Omental fat pad (tissue), 4 donors: ENCODE measurements at places on chromosomes 7 and 10.

- DNase-seq = no peak
Measured at GRCh38 chr7:111796671-111797070, 234.4 kb upstream of the IMMP2L start.

DNA sequence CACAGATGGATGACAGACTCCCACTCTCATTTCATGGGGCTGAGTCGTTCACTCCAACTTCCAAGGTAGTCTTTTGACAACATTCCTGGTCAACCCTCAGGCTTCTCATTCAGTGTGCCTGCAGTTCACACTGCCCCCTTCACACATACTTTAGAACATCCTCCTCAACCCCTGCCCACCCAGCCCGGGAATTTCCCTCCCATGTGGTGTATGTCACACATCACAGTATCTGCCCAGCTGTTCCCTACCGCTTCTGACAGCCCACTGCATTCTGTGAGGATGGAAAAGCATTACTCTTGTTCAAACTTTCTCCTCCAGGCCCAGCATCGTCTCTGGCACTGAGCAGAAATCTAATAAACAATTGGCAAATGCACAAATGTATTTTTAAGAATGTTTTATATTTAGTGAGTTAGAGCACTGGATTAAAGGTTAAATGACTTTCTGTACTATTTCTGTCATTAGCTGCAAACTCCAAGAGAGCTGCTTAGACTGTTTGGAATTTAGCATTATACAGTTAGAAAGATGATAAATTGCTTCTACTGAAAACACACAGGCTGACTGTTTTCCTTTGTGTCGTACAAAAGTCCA lies 110.4 kb downstream of the SFMBT2 start:
- no peak for DNase-seq

DNA sequence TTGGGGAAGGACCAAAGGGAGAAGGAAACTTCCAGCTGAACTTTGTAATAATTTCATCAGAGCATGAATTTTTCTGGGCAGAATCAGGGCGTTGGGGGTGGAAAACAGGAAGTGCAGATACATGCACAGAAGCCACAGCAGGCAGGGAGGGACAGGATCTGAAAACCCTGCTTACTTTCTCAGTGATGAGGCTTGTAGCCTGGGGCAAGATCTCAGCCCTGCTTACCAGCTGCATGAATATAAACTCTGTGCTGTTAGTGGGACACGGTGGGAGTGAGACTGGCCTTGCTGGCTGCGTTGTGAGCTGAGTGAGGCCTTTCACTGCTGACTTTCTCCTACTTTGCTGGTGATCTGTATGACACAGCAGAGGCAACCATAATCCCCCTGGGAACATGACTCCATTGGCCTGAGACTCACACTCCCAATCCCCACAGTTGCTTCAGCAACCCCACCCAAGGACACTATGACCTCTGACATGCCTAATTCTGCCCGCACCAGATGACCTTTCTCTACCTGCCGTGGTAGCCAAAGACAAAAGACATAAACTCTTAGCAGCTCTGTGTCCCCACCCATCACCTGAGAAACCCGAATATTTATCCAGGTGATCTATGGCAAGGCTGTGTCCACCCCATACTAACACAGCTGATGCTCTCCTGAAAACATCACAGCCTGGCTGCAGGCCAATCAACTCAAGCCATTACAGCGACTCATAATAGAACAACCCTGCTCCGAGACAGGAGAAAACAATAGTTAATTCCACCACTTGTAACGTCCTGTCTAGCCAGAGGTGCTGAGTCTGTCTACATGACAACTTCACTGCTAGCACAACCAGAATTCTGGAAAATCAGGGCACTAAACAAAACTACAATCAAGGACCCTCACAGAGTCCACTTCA lies 190.7 kb upstream of the CHRM2 start:
- no peak for DNase-seq

- no peak for DNase-seq
Measured at GRCh38 chr10:101450277-101451080, 96.5 kb downstream of the BTRC start.

DNA sequence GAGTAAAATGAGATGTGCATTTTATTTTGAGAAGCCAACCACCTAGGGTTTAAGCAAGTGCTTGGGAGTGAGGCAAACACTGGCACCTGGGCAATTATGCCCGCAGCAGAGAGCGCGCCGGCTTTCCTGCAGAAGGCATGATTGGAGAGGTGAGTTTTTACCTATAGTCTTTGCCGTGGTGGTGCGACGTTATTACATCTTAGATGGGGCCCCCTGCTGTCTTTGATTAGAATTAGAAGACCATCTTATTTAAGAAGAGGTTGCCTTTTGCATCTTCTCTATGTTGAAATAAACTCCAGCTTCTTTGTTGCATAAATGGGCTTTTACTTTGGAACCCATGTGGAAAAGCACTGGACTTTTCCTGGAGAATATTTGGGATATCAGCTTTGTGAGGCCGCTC lies 409.5 kb downstream of the GLRX3 start:
- DNase-seq = no peak

DNA sequence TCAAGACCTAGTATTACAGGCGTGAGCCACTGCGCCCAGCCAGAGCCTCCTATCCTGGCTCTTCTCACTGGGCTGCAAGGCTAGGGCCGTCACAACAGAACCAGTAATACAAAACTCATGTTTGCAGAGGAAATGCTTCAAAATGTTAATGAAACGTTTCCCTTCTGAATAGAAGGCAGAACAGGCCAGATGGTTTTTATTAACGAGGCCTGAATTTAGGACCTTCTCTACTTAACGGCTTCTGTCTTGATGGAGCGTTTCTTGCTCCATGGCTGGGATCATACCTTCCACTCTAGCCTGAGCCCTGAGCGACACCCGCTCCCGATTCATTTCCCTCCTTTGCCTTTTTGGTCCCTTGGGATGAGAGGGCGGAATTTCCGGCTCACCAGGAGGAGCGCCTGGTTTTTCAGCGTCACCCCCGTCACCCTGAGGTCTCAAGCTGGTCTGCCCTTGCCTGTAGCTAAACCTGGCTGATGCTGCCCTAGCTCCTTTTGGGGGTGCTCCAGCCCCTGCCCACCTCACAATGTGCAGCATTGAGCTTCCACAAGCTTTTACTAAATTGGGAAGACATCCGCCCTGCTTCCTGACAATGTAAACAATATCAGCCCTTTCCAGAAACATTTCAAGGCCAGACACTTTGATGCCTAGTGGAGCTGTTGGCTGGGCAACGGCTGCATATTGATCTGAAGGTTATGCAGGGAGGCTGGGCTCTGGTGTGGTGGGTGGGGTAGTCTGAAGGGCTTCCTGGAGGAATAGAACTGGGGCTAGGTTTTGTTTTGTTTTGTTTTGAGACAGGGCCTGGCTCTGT lies 5.2 kb downstream of the CLIP2 start:
- DNase-seq = no peak
